ENCODE measurements at places on chromosomes 16 and 17.

GRCh38 chr16:1571012-1571671, 37.7 kb downstream of the TMEM204 start:
- no peak for DNase-seq

DNA sequence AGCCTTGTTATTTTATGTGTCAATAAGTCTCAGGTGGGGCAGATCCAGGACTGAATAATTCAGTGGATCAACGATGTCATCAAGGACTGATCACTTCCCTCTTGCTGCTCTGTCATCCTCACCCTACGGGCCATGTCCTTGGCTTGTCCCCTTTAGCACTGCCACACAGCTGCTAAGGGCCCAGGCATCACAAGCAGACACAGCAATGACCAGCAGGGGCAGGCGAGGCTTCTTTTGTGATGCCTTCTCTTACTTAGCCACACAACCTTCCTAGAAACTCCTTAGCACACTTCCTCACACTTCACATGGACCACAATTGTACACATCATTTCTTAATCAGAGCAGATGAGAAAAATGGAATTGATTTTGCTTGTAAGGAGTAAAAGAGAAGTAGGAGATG, 356.3 kb upstream of the SOX9 start:
- DNase-seq = no peak

- DNase-seq = no peak
These were observed 37.2 kb upstream of the RGS9 start for GRCh38 chr17:65099941-65100315.

- DNase-seq = no peak
These were observed 15.4 kb upstream of the WDR45B start for GRCh38 chr17:82663381-82664275.

DNA sequence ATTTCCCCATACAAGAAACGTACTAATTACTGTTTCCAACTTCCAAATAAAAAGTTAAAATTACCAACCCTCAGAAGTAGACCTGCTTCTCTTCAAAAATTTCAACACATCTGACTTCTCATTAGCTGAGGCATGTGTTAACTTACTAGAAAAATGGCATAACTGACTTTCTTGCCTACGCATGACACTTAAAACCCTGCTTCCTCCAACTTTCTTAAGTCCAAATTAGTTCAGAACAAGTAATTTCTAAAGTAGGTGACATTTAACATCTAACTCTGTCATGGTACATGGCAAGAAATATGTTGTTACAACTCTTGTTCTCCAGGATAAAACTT, 6.7 kb downstream of the USP7 start:
- DNase-seq = no peak
